Activated CD8-positive, alpha-beta memory T cell treated with anti-CD3 and anti-CD28 coated beads, Interleukin-2, amount 50 U/mL, for 48 hours (primary cell): ENCODE measurements at places on chromosomes 1 and 21.

DNA sequence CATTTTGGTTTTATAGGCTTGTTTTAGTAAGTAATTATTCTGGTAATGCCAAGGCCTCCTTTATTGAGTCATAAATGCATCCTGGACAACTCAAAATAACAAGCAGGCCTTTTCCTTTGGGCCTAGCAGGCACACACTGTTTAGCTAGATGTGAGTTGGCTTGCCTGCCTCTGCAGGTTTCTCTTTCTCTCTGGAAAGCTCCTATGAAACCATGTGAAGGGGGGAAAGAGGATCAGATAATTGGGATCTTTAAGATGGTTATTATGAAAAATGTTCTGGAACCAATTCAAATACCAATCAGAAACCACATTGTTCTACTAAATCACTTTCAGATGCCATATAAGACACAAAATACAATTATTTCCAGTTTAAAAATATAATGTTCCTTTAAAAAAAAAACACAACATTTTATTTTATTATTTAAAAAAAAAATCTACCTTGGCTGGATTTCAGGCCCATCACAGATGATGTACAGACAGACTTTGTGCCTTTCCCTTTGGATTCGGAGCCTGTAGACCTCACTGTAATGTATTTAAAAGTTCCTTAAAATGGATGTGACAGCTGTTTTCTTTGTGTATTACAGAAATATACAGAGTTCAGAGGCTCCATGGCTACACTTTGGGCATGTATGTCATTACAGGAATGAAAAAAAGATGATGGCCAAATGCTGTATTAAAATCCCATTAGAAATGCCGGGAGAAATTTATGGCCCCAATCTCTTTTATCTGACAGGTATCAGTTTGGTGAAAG lies 80.2 kb downstream of the NTMT2 start:
- DNase-seq, result no peak

- no peak for DNase-seq
Observed at GRCh38 chr21:14875704-14876523, 188.9 kb downstream of the NRIP1 start.

DNA sequence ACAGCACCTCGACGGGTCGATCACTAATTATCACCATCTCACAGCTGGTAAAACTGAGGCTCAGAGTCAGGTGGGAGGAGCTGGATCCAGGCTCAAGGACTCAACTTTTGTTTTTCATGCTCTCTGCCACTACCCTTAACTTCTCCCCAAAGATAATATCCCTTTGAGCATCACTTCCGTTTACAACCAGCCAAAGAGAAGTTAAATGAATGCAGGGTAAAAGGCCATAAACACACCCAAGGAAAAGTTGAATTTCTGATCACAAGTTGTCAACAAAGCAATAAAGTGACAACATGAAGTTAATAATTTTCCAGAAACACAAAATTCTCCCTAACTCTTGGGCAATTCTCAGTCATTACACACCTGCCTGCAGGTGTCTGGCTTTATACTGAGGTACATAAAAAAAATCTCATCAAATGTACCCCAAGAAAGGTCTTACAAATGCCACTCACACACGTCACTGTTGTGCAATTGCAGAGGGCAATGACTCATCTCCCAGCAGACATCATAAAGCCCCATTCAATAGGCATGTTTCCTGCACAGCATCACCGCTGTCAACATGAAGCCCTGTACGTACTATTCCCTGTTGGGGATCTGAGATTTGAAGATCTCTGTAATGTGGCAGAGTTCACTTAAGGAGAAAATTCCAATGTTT lies 3.4 kb downstream of the OR2T11 start:
- DNase-seq, result no peak

DNA sequence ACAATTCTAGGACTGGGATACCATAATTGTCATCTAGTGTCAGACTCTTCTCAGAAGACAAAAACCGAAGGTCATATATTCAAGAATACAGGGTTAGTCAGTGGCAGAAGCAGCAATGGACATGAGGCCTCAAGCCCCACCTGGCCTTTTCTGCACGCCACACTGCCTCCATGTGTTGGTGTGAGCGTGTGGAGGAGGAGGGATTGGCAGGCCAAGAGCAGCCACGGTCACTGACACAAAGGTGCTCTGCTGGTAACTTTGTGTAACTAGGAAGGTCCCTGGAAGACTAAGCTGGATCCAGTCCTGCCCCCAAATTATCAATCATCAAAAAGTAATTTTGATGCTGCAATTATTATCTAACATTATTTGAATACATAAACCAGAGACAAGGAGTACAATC lies 34.9 kb downstream of the HSF2BP start:
- DNase-seq, result no peak

DNA sequence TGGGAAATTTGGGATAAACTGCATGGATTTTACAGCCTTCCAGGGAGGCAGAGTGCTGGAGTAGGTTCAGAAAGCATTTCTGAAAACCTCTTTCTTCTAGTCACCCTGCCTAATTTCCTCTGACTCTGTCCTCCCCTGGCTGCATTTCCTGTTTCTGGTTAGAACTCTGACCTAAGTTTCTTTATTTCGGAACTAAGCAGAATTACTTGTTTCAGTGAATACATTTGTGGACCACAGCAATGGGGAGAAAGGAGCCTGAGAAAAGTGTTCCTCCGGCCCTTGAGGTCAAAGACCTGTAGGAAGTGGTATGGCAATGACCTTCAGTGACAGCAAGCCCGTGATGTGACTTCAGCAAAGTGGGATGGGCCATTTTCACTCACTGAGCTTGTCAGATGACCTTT lies 173.4 kb upstream of the RUNX1 start:
- no peak for DNase-seq

DNA sequence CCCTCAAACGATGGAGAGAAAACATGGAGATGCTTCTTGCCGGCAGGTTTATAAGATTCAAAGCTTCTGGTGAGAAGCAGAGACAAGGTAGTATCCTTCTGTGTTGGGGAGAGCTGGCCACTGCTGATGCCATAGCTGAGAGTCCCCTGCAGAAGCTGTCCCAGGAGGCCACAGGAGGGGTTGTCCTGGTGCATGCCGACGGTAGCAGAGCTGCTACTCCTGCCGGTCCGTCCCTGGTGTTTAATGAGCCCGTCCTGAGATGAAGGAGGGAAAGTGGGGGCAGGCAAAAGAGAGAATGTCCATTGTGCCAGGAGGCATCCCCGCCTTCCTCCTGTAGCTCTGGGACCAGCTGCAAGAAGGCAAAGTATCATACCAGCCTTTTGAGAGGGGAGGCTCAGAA lies 10.4 kb upstream of the C2CD2 start:
- DNase-seq, result peak; percentile 30

DNA sequence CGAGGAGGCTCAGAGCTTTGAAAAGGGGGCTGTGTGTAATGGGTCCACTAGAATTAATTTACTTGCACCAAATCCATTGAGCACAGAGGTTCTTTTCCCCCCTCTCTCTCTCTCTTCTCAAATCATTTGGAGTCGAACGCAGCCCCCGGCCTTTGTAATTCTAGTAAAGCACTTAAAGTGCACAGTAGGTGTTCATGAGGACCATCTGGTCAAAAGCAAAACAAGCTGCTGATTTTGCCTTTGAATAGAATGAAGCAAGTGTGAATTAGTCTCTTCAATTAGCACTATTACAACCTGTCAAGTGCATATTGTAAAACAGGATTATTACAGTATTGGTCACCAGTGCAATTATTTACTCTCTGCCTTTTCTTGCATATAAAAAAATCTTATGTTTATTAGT lies 259.9 kb downstream of the FAF1 start:
- DNase-seq, result no peak

DNA sequence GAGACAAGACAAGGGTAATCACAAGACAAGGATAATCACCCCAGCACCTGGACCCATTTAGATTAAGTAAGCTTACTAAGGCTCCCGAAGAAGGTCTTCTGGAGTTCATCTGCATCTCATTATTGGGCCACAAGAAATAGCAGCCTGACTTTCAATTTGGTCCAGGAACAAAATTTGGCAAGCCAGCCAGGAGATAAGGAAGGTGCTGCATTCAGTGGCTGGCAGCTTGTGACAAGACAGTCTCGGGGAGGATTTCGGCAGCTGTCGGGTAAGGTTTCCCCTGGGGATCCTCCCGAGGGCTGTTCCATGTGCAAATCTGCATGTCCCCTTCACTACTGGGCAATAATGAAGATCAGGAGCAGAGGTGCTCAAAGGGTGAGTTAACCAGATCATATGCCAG lies 195.2 kb downstream of the FCRL5 start:
- no peak for DNase-seq

DNA sequence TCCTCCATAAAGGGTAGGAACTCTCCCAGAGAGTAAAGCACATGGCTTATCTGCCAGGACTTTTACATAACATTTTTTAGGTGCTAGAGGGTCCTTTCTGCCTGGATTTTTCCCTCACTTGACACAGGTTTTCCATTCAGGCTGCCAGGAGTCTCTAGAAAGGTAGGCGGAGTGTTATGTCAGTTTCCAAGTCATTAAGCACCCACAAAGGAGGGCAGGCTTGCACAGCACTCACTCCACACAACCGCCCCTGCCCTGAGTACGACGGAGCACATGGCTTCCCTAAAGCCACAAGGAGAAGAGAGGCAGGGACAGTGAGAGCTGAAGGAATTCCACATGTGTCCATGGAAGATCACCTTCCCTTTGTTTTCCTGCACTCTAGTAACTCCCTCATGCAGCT lies 55.7 kb downstream of the CAPZB start:
- no peak for DNase-seq

DNA sequence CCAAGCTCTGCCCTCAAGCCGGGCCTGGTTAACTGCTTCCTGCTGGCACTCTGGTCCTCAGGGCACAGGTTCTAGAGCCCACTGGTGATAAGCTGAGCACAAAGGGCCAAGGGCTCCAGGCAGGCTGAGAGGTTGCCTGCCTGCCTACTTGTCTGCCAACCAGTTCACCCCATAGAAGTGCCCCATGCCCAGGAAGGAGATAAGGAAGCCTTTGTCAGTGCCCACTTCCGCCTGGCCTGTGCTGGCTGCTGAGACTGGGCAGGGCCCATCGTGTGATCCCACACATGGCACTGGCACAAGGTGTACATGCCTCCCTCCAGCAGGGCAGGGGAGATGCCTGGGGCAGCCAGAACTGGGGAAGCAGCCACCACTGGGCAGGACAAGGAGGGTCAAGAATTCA lies 24.1 kb downstream of the SLC9A1 start:
- DNase-seq, result no peak

DNA sequence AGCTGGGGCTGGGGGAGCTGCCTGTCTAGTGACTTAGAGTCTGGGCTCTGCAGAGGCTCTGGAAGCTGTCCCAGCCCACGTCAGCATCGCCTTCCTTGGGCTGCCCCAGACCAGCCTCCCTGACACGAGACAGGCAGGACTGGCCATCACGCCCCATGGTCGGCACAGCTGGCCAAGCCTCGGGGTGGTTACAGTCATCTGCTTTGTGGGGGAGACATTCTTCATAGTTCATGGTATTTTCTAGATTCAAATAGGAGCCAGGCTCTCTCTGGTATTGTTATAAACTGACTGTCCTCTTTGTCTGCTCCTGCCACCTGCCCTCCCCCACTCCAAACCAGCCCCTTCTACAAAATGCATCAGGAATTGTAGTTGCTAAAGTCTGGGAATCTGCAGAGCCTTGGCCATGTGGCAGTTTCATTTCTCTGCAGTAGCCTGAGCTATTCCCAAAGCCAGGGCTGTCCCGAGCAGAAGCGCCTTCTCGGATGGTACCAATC lies 29.4 kb downstream of the OLFML2B start:
- DNase-seq, result no peak

- no peak for DNase-seq
Observed at GRCh38 chr1:8586438-8586837, 231.0 kb downstream of the RERE start.

GRCh38 chr1:176829261-176829660 lies 335.3 kb downstream of the ASTN1 start:
- no peak for DNase-seq

- no peak for DNase-seq
Observed at GRCh38 chr1:14600405-14601112, 2.1 kb downstream of the KAZN start.

DNA sequence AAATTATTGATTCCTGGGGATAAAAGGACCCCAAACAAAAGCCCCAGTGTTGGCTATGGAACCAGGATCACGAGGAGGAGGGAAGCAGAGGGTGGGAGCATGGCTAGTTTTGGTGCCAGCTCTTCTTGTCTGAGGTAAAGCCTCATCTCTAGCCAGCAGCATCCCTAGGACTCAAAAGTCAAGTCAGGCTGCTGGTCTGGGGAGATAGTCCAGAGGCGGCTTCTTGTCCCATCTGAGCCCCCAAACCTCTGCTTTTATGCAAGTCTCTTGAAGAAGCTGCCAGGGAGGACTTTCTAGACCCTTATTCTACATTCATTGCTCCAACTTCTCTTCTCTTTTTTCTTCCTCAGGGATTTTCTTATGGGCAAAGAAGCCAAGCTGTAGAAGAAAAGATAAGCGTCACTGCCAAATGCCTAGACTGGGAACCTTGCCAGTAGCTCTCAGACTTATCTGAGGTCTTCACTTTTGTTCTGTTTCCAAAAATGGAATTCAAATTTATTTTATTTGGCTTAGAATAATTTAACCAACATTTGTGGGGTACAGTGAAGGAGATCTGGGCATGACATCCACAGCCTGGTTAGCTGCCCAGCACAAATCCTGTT lies 6.9 kb upstream of the ANKRD35 start:
- DNase-seq, result no peak

- DNase-seq, result no peak
Observed at GRCh38 chr1:195185321-195185720, 1422.9 kb downstream of the KCNT2 start.

- DNase-seq, result no peak
Observed at GRCh38 chr1:162300057-162300917, 76.4 kb downstream of the SPATA46 start.

GRCh38 chr1:229252228-229252984 lies 18.5 kb upstream of the RAB4A start:
- DNase-seq, result peak; percentile 35

- DNase-seq, result no peak
Observed at GRCh38 chr1:101420406-101420805, 183.6 kb downstream of the S1PR1 start.

DNA sequence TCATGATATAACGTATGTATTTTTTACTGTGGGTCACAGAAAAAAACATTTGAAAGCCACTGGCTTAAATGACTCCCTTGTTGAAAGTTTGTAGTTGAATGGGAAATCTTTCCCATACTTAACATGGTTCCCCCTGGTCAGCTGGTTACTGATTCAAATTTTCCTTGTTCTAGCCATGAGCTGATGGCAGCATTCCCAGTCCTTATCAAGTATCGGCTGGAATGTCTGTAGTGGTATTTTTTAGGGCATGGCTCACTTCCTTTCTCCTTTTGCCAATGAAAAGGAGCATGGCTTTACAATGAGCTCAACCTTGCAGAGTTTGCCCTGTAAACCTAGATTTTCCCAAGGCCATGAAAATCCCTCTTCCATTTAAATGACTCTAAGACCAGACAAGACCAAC lies 55.7 kb downstream of the GIPC2 start:
- DNase-seq, result no peak
